Iris pigment epithelial cell (primary cell): ENCODE measurements at places on chromosomes 6 and 20.
A peak's percentile ranks its signal among the peaks of the same experiment; 100 is the strongest.

DNA sequence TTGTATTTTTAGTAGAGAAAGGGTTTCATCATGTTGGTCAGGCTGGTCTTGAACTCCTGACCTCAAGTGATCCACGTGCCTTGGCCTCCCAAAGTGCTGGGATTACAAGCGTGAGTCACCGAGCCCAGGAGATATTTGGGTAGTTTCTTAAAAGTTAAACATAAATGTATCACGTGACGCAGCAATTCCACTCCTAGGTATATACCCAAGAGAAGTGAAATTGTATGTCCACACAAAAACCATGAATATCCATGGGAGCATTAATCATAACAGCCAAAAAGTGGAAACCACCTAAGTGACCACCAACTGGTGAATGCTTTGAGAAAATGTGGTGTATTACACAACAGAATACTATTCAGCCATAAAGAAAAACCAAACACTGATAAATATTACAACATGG lies 164.8 kb downstream of the MRPL14 start:
- peak; percentile 64 for DNase-seq

- no peak for DNase-seq
These were observed 99.0 kb upstream of the FOXQ1 start for GRCh38 chr6:1212919-1213318.

DNA sequence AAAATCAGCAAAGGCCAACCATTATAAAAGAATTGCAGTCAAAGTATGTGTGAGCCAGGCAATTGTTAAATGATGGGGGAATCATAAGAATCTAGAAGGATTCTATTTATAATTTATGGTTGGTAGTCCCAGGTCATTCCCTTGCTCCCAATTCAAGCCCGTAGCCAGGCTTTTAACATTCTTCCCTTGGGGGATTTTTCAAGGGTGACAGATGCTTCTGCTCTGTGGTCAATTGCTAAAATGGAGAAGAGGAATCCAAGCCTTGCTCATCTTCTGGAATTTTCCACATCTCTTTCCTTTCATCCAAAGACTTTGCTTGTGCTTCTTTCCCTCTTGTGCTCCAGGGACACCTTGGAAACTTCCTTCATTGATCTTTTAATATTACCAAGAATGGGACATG lies 18.0 kb upstream of the BCAS1 start:
- no peak for DNase-seq

DNA sequence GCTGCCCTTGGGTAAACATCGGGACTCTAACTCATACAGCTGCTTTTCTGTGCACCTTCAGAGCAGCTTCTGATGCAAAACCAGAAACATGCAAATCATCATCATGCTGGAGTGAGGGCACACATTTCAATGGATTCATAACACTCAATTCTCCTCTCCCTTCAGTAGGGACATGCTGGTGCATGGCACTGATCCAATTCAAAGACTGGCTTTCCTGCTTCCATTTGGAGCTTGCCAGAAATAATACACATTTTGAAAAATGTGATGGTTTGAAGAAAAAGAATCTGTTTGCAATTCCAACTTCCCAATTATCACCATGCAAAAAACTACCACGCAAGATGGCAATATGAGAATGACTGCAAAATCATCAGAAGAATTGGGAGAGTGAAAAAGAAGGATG lies 65.2 kb upstream of the PDE10A start:
- DNase-seq: no peak

GRCh38 chr20:35637276-35637675 lies 21.6 kb downstream of the SPAG4 start:
- DNase-seq: no peak

- no peak for DNase-seq
These were observed 13.6 kb upstream of the SASH1 start for GRCh38 chr6:148328876-148329555.

DNA sequence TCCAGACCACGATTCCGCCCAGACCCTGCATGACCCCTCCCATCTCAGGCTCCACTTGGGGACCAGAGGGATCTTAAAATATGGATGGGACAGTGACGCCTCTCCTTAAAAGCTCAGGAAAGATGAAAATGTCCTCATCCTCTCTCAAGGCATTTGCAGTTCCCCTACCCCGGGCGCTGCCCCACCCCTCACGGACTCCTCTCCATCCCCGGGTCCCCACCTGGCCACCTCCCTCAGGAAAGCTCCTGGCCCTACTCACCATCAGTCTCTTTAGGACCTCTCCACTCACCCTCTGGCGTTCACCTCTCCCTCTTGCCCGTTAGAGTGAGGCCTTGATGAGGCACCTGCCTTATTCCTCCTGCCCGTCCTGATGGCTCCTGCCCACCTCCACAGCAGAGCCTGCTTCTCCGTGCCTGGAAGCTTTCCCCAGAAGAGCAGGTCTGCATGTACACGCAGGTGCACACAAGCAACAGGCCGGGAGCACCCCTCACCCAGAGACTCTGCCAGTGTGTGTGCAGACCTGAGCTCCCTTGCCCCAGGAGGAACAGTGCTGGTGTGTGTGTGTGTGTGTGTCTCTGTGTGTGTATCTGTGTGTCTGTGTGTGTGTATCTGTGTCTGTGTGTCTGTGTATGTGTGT lies 105.6 kb upstream of the NXT1 start:
- DNase-seq: no peak

DNA sequence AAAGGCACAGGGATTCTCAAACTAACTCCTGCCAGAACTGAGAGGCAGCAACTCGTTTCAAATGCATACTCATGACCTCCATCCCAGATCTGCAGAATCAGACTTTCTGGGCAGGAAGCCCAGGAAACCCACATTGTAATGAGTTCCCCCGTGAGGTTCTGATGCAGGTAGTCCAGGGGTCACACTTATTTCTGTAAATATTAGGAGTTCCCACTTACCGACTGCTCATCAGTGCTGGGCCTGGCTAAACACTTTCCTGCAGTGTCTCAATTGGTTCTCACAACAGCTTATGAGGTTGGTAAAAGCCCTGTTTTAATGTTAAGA lies 11.6 kb downstream of the DUSP15 start:
- DNase-seq: no peak

GRCh38 chr6:41040940-41041536 lies 1.2 kb upstream of the TSPO2 start:
- no peak for DNase-seq

- DNase-seq: peak; percentile 59
These were observed 54.9 kb downstream of the AKAP12 start for GRCh38 chr6:151294561-151295101.

DNA sequence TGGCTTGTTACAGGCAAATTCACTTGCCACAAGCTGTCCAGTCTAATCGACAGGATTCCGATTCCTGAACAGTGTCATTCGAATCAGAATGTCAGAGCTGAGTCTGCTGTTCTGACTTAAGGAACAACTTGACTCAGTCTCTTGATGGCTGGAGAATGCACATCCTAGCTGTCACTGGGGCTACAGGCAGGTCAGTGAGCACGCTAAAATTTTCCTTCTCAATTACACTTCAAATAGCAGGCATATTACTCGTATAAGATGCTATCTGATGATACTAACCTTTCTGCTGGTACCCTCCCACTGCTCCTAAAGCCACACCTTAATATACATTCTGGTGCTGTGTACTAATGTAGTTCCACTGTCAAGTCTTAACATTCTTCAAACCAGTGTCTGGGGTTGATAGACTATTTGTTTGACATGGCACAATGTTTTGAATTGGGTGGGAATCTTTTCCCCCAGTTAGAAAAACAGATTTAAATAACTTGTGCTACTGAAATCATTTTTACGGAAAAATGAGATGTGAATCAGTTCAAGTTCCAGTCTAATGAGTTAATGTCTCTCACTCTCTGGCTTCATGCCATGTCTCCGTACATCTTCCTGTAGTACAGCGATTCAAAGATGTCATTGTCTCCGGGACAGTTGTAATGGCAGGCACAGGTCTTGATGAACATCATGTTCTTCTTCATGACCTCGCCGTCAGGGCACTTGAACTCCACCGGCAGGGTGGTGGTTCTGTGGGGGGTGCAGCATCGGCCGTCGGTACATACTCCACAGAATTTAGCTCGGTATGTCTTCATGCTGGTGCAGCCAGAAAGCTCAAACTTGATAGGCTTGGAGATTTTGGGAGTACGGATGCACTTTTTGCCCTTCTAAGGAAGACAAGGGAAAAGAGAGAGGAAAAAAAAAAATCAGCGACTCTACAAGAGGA lies 2.2 kb downstream of the CCN2 start:
- DNase-seq: peak; percentile 97

DNA sequence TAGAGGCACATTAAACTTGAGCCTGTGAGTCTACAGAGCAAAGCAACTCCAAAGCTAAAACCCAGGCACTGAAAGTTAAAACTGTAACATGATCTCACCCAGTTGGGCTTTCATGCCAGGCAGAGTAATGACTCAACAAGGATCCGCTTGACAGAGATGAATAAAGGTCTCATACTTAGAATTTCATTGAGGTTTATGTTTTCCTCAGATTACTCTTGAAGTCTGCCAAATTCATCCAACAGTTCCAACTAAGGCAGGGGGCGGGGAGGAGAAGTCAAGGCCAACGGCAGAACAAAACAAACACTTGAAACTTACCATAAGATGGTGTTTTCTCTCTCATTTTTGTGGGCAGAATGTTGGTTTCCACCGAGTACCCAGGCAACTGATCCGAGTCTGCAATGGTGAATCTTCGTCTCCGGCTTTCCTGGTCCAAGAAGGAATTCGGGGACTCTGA lies 54.0 kb upstream of the IPCEF1 start:
- DNase-seq: peak; percentile 97

DNA sequence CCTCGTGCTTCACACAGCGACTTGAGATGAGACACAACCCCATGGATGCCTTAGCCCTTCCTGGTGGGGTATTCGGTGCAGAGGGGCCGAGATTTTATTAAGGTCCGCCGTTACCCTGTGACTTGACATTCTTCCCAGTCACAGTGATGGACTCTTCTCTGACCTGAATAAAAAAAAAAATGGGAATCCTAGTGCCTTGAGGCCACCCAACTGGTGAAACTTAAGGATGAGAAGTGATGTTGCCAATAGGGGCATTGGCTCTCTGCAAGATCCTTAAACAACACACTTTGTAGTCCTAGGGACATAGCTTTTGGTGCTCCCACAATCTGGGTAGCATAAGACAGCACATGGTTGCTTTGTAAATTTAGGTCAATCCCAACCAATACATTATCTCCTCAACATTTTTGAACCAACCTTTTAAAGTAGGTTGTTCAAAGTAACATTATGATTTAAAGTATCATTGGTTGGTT lies 814 bp upstream of the ADNP start:
- no peak for DNase-seq

DNA sequence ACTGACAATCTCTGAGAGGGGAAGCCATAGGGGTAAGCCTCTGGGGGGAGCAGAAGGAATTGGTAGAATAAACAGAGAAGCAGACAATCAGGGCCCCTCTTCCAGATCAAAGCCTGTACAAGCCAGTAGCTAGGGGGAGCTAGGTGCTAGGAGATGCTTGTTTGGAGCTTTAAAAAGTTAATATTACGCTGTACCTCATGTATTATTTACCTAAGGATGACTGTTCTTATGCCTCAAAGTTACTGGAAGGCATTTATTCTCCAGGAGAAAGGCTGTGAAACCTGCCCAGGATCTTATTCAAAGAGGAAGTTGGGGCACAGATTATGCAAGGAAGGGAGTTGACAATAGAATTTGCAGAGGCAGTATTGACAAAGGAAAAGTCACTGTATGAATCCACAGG lies 111.8 kb upstream of the SLC35F1 start:
- DNase-seq: no peak
